WTC11 (cell line): ENCODE measurements at places on chromosomes 6 and 20.

- no peak for DNase-seq
Observed at GRCh38 chr20:53652859-53653517, 59.3 kb upstream of the ZNF217 start.

DNA sequence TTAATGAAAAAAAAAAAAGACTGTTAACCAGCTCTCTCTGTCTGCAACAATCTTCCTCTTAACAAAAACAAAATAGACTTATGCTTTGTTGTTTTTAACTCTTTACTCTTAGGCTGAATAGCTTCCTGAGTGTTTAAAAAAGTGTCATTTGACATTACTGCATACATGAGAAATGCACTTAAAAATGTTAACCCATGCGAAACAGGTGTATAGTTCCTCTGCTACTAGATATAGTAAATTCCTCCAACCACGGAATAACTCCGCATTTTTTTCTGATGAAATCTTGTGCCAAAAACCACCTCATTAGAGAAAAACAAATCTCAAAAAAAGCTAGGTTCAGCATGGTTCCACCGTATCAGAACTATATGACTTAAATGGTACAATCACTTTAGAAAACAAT lies 426.0 kb downstream of the ADGRB3 start:
- no peak for DNase-seq

DNA sequence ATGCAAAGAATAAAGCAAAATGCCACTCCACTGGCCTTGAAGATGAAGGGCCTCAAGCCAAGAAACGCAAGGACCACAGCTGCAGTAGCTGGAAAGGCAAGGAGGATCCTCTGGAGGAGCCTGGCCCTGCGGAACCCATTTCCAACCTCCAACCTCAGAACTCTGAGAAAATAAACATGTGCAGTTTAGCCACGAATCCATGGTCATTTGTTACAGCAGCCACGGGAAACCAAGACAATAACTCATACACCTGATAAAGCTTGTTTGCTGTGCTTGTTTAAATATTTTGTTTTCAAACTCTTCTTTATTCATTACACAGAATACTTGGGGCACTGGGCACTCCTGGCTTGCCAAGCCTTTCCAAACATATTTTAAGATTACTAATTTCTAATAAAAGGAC lies 10.4 kb downstream of the SERPINB6 start:
- DNase-seq, result no peak

- DNase-seq, result no peak
Observed at GRCh38 chr6:137231895-137232294, 12.7 kb upstream of the IFNGR1 start.

GRCh38 chr6:40681622-40682021 lies 94.5 kb upstream of the LRFN2 start:
- DNase-seq, result no peak
